ENCODE measurements at places on chromosomes 16 and 17.

DNA sequence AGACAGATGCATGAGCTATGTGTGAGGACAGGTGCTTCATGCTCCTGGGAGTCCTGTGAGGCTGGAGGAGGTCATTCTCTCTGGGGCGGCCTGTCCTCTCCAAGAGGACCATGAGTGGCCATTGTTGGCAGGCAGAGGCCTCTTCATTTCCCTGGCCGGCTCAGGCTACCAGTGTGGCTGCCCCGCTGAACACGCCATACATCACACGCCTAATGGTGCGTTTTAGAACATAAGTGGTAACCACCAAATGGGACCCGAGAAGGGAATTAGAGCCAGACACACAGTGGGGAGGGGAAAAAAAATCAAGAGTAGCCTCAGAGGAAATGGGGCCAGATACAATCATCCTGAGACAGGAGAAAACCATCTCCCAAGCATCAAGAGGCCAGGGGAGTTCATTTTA lies 140.0 kb downstream of the SPACA3 start:
- DNase-seq: no peak

DNA sequence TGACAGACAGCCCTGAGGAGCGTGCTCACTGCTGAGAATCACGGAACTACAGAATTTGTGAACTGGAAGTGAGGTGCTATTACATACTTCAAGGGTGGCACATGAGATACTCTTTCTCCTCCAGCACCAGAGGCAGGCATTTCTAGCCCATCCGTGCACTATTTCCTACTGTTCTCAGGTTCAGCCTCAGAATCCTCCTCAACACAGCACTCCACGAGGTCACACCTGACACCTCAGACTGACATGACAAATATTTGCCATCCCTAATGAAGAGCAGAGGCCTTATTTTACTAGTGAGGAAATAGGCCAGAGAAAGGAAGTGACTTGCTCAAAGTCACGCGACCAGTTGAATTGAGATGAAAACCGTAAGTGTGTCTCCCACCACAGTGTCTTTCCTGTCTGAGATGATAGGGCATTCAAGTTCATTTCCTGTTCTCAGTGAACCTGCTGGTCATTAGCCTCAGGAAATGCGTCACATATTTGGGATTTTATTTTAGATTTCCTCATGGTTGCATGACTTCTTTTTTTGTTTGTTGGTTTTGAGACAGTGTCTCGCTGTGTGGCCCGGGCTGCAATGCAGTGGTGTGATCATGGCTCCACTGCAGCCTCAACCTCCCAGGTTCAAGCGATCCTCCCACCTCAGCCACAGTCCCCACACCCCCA lies 23.6 kb downstream of the SEZ6 start:
- DNase-seq: peak; percentile 51

- no peak for DNase-seq
Observed at GRCh38 chr17:79218175-79218824, 143.7 kb downstream of the ENGASE start.

DNA sequence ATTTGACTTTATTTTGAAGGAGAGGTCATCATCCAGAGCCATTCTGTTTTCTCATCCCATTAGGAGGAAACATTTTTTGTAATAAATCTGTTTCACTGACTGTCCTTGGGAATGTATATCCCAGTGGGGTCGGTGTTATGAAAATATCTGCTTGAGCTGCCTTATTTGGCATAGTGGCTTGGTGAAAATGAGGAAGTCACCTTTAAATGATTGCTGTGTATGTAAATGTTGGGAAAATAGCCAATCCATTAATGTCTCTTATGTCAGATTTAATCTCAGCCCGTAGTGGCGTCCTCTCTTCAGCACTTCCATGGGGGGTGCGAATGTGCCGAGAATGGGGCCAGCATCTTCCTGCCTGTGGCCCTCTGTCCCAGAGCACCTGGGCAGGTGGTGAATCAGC lies 57.6 kb downstream of the BANP start:
- DNase-seq: no peak

DNA sequence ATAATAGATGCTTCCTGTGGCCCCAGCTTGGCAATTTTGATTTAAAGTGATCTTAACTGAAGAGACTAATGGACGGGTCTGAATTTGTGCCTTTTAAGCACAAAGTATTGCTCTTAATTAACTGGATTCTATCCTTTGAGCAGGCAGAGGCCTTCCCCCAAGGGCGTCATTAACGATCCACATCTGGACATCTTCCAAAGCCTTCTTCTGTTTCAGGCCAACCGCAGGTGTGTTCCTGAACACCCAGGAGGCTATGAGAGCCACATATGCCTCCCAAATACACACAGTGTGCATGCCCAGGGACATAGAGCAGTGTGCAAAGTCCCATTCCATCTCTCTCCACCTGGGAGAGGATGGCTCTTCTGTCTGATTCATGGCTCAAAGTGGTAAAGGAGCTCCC lies 42.3 kb downstream of the MAPT start:
- DNase-seq: no peak

GRCh38 chr17:8285270-8286181 lies 2.9 kb upstream of the RANGRF start:
- DNase-seq: no peak

DNA sequence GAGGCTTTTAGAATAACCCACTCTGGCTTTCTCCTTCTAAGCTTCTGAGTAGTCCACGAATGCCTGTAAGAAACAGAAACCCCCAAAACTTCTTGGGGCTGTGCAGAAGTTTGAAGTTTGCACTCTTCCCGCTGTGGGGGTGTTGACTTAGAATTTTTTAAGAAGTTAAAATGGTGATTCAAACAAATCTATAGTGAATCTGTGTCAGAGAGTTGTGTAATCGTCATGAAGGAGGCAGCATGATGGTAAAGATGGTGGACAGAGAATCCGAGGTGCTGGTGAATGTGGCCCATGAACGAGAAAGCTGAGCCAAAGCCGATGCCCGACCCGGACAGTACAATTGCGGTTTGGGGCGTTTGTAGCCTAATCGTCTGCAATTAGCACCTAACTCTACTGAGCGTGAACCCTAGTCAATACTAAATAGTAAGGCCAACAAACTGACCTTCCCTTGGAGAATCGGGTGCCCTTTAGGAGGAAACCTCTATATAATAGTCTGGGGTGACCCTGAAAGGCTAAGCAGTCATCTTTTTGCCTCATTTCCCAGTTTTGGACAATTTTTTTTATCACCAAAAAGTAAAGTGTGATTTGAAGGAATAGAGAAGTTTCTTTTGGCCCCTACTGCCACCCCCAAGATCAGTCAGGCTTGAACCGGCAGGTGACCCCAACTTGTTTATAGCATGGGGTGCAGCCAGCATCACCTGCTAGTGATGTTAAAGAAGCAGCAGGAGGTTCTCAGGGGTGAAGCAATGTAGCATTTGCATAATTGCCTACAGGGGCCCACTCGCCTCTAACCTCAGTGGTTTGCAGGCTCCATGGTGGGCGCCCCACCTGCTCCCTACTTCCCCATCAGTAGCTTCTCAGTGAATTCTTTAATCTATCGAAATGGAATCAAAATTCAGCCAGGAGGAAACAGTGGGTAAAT lies 11.2 kb downstream of the IRF8 start:
- DNase-seq: no peak

- DNase-seq: no peak
Observed at GRCh38 chr16:27252206-27252585, 16.4 kb downstream of the NSMCE1 start.

- DNase-seq: no peak
Observed at GRCh38 chr17:80614332-80615047, 69.9 kb downstream of the RPTOR start.

DNA sequence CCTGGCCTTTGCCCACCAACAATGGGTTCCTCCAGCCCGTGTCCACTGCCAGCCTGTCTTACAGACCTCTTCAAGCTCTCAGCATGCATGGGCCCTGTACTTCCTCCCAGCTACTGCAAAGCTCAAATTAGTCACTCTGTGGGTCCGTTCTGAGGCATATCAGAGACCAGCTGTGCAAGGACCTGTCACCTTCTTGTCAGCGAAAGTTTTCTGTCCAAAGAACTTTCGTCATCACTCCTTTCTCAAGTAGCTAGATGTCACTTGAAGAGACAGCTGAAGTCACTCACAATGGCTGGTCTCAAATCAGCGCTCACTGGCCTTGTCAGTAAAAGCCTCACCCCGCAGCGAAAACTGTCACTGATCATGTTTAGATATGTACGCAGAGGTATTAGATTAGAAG lies 91.4 kb upstream of the DYNLRB2 start:
- DNase-seq: no peak

DNA sequence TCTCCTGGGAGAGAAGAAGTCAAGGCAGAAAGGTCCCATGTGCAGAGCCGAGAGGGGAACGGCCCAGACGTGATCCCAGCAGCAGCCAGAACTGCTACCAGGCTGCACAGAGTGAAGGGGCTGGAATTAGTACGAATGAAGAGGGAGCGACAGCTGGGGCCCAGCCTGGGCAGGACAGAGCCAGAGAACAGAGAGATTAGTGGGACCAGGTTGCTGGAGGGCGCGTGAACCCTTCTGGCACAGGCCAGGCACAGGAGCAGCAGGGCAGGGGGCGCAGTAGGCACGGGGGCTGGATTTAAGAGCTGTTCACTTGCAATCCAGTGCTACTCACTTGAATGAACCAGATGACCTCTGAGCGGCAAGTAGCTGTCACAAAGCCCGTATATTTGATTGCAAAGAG lies 66.9 kb downstream of the PLXDC1 start:
- DNase-seq: no peak

GRCh38 chr17:81341516-81342268 lies 46.6 kb upstream of the SLC38A10 start:
- no peak for DNase-seq

- DNase-seq: no peak
Observed at GRCh38 chr16:63672493-63672892, 1449.4 kb downstream of the CDH11 start.

DNA sequence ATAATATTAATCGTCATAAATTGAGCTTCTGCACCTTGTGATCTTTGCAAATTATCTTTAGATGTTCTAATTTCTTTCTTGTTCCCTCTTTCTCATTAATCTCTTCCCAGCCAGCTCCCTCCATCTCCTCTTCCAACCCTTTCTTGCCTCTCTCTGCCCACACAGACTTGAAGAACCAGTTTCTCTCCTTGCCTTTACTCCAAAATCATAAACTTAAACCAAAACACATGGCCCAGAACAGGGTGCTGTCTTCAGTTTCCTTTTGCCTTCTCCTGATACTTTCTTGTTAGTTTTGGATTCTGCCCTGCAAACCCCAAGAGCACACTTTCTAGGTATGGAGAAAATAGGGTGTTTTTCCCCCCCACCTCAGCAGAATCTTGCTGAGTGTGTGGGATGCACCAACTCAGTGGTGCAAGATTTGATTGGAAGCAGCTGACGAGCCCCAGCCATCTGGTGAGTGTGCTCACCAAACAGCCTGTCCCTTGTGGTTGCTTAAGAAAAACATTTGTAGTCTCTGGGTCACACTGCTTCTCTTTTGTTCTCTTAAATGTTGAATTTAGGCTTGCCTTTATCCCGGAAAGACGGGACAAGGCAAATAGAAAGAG lies 175.8 kb upstream of the MAF start:
- no peak for DNase-seq

All from stimulated activated naive B cell treated with anti-CD40 and anti-IgM and Interleukin-4, amounts not matched to agents 10 μg/mL and 1 μg/mL and 100 μg/mL, for 72 hours (primary cell).